ENCODE measurements at places on chromosomes 3 and 15.

- DNase-seq = peak; percentile 66
These were observed 710 bp downstream of the TJP1 start for GRCh38 chr15:29821416-29822099.

GRCh38 chr3:156760333-156760732, 65.8 kb upstream of the LEKR1 start:
- no peak for DNase-seq

DNA sequence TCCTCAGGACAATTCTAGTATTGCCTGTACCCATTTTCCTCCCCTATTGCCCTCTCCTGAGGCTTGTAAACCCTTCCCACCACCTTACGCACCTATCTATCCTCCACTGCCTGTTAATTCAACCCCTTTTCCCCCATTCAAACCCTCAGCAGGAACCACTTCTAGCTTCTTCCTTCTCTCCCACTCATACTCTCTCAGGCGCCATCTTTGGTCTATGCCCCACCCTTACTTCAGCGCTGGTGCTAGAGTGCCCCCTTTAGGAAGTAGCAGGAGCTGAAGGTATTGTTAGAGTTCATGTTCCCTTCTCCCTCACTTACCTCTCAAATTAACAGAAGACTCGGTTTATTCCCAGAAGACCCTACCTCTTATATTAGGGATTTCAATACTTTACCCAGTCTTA, 121.8 kb upstream of the NLGN1 start:
- no peak for DNase-seq

GRCh38 chr15:97168704-97169475, 791.6 kb upstream of the ARRDC4 start:
- DNase-seq = no peak

GRCh38 chr3:157919319-157919887, 186.8 kb downstream of the SHOX2 start:
- DNase-seq = no peak

- DNase-seq = no peak
These were observed 183.2 kb downstream of the OXSM start for GRCh38 chr3:25973122-25973521.

DNA sequence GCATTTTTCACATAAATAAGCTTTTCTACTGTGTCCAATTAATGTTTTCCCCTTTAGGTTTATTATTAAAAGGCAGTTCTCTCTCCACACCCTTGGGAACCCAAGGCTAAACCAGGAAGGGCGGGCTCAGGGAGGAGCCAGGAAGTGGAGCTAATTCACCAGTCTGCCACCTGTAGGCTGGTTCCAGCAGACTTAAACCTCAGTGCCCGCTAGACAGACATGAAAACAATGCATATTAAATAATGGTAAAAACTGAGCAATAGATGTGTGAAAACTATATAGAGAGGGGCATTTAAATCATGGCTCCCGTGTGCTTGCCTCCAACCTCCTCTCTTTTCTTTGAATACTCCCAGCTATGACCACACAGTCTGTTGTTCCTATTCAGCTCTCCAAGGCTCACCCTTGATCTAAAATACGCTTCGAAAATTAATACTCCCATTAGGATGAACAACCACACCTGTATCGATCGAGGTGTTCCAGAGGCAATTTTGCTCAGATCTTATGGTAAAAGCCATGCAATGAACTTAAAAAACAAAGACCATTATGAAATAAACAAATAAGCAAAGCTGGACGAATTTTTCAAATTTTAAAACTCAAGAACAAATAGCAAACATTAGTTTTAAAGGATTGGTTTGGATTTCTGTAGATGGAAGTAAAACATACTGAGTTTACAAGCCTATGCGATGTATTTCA, 253.3 kb downstream of the TJP1 start:
- DNase-seq = no peak

GRCh38 chr3:193910310-193910709, 225.6 kb upstream of the HES1 start:
- no peak for DNase-seq

- no peak for DNase-seq
These were observed 10.4 kb downstream of the SH2D7 start for GRCh38 chr15:78102741-78103140.

- no peak for DNase-seq
These were observed 15.6 kb downstream of the THBS1 start for GRCh38 chr15:39596358-39597051.

GRCh38 chr15:57735431-57735830, 28.9 kb downstream of the POLR2M start:
- DNase-seq = peak; percentile 36

- DNase-seq = no peak
These were observed 116.1 kb downstream of the KCNH8 start for GRCh38 chr3:19264424-19264823.

All from uterus (tissue), 4 donors.